ENCODE measurements at places on chromosomes 3 and 15.

DNA sequence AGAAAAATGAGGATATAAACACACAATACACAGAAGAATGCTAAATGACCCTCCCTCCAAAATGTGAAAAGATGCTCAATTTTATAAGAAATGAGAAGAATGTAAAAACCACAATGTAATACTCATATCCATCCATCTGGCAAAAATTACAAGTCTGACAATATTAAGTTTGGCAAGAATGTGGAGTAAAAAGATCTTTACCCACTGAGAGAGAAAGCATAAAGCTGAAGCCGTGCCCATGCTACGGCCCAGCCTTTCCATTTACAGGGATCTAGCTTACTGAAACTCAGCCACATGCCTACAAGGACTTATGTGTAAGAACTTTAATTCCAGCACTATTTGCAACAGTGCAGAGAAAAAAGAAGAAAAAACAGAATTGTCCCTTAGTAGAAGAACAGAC, 42.9 kb downstream of the ATP13A3 start:
- no peak for DNase-seq

GRCh38 chr3:188320757-188321156, 166.8 kb downstream of the LPP start:
- no peak for DNase-seq

DNA sequence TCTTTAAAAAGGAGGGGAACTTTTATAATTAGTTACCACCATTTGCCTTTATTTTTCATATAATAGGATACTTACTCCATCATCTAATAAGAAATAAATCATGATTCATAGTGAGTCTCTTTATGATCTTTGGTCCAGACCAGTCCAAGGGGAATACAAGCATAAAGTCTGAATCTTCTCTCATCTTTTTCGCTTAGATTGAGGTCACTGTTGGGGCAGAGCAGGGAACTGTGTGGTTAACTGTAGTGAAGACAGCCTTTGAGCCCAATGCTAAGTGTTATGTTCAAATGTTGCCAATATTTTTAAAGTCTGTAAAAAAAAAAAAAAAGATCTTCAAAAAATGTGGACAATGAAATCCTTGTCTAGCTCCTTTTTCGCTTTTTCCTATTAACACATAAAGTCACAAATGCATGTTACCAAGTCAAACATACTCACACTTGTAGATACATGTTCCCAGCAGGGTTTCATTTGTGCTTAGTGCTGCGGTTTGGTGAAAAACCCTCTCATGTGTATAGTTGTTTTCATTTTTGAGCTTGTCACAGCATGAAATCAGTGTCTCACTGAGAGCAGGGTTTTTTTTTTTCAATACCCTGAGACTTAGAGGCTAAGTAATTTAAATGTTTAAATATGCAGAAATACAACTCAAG, 72.1 kb downstream of the EPHA3 start:
- no peak for DNase-seq

DNA sequence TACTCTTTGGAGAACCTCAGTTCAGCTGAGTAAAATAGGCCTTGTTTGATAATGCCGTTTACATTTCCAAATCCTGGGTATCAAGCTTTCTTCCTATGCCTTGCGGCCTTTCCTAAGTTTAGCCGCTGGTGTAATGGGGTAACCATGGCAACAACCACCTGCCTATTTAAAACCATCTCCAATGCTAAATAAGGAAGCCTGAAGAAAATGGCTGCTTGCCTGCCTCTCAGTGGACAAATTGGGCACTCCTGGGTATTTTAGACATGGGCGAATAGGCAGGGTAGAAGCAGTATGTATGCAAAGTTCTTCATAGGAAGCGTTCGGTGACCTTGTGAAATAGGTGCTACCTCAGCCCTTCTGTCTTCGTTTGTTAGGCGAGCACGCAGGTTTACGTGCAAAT, 122.7 kb downstream of the DGKG start:
- peak; percentile 74 for DNase-seq

DNA sequence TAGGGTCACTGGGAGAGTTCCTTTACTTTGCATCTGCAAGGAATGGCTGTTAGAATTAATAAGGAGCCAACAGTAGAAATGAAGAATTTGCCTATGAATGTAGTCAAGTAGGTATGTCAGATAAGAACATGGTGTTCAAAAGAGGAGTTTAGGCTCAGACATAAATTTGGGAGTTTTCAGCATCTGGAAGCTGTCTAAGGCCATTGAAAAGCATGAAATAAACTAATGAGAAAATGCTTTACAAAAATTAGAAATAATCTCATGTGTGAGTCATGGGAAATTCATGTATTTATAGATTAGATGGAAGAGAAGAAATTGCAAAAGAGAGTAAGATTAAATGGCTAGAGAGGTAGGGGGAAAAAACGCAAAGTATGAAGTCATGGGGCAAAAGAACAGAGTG, 201.9 kb downstream of the DIPK2A start:
- DNase-seq: no peak

DNA sequence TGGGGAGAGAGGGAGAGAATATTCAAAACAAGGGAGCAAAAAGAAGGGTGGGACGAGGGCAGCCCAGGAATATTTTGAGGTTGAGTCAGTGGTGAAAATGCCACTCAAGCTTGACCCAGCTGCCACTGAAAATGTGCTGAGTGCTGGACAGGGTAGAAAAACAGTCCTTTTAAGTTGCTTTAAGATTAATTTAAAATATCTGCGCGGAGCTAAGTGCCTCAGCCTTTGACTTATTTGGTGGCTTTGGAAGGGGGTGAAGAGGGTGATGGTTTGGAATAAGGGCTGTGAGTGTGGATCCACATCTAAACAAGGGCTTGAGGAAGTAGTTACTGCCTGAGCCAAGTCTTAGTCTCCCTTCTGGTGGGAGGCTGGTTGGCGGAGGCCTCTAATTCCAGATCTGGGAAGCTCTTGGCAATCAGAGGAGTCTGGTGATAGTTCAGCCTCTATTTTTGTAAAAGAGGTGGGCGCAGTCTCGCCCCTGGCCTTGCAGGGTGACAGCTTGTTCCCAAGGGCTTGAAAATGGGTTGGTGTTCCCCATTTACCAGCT, 280.8 kb upstream of the ROPN1 start:
- DNase-seq: no peak

GRCh38 chr3:126952983-126953660, 29.8 kb upstream of the PLXNA1 start:
- no peak for DNase-seq

- DNase-seq: no peak
Measured at GRCh38 chr3:64021922-64022321, 1.4 kb downstream of the PSMD6 start.

- no peak for DNase-seq
Measured at GRCh38 chr15:70704731-70705130, 58.6 kb downstream of the UACA start.

DNA sequence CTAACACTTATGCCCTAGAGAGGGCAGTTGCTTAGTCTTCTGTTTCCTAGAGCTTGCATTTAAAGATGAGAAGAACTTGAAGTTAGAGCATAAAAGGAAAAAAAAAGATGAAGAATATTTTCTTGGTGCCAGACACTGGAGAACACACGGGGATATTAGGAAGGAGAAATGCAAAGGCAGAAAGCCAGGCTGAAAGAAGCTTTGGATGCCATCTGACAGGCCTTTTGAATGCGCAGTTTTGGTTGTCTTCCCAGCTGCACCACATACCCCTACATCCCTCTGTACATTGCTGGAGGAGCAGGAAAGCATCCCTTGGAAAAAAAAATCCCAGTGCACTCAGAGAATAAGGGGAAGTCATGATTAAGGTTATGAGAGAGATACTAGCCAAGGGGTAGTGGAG, 378.9 kb downstream of the GAP43 start:
- no peak for DNase-seq

All from iPS DF 19.7 (cell line).